Activated CD4-positive, CD25-positive, alpha-beta regulatory T cell treated with anti-CD3 and anti-CD28 coated beads, Interleukin-2, amount 50 U/mL, for 16 hours (primary cell): ENCODE measurements at places on chromosomes 6 and 20.

GRCh38 chr6:112591329-112591728 is 244.2 kb downstream of the RFPL4B start:
- DNase-seq = no peak

DNA sequence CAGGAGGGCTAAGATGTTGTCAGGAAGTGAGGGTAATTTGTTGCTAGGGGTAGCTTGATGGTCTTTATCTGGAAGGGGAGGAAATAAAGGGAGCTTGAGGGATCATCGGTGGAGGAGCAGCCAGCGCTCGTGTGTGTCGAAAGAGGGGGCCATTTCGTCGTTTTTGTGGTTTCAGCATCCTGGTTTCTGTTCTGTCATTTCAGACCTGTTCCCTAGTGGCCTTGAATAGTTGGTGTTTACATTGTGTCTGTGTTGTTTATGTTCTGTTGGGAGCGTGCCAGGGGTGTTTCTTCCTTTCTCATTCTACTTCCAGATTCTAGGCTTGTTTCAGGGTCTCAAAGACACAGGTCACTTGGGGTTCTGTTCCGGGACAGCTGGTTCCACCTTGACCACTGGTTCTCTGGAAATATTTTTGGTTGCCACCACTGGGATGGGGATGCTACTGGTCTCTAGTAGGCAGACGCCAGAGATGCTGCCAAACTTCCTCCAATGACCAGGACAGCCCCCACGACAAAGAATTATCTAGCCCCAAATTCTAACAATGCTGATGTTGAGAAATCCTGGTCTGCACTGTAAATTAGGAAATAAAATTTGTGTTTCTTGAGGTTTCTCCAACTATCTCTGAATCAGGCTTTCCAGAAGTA is 113.9 kb upstream of the NAA20 start:
- DNase-seq = no peak

- no peak for DNase-seq
Measured at GRCh38 chr6:121055572-121056163, 278.6 kb downstream of the TBC1D32 start.

- DNase-seq = no peak
Measured at GRCh38 chr20:51749674-51750036, 18.5 kb downstream of the ATP9A start.

GRCh38 chr6:37867756-37868446 is 48.4 kb downstream of the ZFAND3 start:
- DNase-seq = no peak

- DNase-seq = no peak
Measured at GRCh38 chr6:144286503-144287393, 1.6 kb downstream of the UTRN start.

DNA sequence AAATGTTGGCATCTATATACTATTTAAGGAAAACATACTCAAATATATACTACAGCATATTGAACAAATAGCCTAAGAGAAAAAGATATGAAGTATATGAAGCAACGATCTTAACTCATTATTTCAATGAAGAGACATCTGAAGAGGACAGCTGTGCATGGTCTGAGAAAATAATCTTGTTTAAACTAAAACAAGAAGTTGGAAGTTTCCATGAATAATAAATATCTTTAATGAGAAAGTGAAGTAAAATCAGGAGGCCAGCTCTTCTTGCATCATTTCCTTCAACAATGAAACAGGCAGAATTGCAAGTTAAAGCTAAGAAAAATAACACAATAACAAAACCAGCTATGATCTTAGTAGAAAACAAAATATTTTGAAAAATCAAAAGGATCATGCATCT is 1265.4 kb upstream of the MAP3K7 start:
- no peak for DNase-seq

GRCh38 chr20:24962510-24962909 is 13.4 kb downstream of the CST7 start:
- no peak for DNase-seq

GRCh38 chr6:36104836-36105235 is 25.5 kb upstream of the MAPK13 start:
- DNase-seq = no peak

DNA sequence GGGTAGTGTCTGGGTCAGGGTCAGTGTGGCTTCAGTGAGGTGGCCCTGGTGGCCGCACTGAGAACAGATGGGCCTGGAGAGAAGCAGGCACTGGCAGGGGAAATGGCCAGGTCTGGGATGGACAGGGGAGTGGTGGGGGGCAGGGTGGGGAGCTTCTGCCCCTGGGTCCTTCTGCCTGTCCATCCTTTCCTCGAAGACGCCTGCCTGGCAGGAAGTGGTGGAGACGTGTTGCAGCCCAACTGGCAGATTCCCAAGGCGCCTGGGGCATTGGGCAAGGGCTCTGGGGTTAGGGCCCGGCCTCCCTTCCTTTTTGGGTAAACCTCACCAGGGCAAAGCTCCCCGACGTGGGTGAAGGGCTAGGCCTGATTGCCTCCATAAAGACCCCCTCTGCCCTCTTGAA is 10.4 kb downstream of the SRC start:
- DNase-seq = no peak

GRCh38 chr6:98833307-98834059 is 891 bp upstream of the POU3F2 start:
- no peak for DNase-seq

GRCh38 chr6:7471171-7471570 is 70.3 kb upstream of the DSP start:
- DNase-seq = no peak

DNA sequence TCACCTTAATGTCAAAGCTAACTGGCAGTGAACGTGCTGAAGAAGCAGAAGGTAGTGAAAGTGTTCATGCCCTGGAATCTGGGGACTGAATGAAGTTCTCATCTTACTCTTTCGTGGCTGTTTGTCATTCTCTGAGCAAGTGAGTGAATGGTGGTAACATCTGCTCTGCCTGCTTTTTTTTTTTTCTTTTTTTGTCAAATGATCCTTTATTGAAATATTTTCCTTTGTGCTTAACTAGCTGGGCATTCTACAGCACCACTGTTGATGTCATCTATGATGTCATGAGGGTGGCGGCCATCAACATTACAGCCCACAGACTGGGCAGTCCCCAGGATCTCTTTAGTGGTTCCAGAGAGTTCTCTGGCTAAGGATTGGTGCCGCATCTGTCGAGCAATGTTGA is 65.2 kb downstream of the RIN2 start:
- DNase-seq = no peak

DNA sequence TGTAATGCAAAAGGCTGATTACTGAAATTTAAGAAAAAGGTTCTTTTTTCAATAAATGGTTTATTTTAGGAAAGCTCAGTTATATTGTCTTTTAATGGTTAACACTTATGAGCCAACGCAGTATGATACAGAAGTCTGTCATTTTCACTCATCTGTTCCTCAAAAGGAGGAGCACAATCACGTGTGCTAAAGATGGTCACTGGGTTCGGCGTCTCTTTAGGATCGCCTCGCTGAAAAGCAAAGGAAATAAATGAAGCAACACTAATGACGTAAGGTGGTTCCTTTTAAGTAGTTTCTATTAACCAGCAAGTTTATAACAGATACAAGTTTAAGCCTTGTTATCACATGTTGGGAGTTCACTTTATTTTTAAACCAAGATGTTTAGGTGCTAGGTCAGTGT is 125.7 kb downstream of the MAP3K4 start:
- no peak for DNase-seq

GRCh38 chr6:143542888-143543287 is 31.4 kb upstream of the FUCA2 start:
- DNase-seq = no peak

GRCh38 chr6:24539416-24539815 is 44.6 kb downstream of the ALDH5A1 start:
- no peak for DNase-seq

- no peak for DNase-seq
Measured at GRCh38 chr6:24931718-24932691, 3.8 kb downstream of the RIPOR2 start.

- no peak for DNase-seq
Measured at GRCh38 chr6:41045664-41046063, 3.4 kb downstream of the TSPO2 start.

GRCh38 chr6:141451511-141452353 is 681.0 kb upstream of the GJE1 start:
- no peak for DNase-seq

DNA sequence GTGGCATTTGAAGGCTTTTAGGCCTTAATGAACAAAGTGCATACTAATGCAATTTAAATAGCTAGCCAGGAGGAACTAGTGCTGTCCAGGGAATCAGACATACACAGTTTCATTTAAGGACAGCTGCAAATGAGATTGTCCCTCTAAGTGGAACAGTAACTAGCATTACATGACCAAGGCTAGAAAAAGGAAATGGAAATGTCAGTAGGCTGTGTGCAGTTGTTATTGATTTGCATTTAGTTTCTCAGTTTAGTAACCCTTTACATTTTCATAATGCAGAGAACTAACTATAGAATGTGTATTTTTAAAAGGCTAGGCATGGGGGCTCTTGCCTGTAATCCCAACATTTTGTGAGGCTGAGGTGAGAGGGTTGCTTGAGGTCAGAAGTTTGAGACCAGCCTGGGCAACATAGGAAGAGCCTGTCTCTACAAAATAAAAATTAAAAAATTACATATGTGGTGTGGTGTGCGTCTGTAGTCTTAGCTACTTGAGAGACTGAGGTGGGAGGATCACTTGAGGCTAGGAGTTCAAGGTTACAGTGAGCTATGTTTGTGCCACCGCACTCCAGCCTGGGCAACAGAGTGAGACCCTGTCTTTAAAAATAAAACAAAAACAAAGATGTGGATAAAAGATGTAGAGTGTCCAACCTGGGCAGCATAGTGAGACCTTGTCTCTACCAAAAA is 468.0 kb downstream of the UTRN start:
- DNase-seq = no peak

DNA sequence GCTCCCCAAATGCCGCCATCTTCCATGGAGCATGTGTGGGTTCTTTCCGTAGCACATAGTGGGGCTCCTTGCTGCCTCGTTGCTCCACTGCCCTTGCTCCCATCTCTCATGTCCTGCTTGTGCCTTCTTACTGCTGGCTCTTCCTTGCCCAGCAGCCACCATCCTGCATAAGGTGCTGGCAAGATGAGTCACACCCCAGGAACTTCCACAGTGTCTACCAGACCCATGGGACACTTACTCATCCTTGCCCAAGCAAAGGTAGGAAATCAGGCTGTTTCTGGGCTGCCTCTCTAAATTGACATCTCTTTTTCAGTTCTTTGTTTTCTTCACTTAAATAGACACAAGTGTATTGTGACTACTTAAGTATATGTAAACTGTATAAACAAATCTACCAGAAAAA is 39.4 kb upstream of the RGS17 start:
- no peak for DNase-seq

DNA sequence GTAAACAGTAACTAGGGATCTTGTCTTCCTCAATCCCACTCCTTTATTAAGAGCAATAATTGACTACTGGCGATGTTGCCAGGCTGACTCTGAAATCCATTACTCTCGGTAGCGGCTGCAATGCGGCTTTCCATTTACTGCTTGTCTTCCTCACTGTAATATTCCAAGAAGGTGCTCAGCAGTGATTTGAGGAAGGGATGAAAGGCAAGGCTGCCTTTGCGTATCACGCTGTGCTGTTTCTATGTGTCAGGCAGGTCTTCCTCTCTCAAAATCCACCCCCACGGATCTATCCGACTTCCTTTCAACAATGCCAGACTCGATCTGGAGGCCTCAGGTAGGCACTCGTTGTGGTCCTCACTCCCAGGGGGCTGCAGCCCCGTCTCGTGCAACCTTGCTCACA is 261.4 kb upstream of the CDH4 start:
- DNase-seq = no peak

GRCh38 chr20:57782631-57783041 is 72.8 kb upstream of the PMEPA1 start:
- DNase-seq = no peak

GRCh38 chr20:10594296-10594868 is 79.4 kb downstream of the JAG1 start:
- no peak for DNase-seq

DNA sequence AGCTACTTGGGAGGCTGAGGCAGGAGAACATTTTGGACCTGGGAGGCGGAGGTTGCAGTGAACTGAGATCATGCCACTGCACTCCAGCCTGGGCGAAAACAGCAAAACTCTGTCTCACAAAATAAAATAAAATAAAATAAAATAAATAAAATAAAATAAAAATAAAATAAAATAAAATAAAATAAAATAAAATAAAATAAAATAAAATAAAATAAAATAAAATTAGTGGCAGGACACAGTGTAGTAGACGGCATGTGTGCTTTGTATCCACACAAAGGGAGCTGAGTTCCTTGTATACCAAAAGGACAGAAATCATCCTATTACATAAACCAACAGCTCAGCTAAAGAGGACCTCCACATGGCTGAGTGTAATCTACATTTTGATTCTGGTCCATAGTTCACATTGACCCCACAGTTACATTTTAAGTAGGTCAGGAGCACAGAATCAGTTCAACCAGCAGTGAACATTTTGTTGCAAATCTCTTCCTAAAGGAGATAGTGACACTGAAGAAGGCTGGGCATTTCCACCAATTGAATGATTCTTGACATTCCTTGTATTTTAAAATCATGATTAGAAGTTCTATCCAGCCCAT is 91.7 kb upstream of the MAP7 start:
- no peak for DNase-seq

GRCh38 chr6:77837034-77837784 is 184.4 kb downstream of the MEI4 start:
- DNase-seq = no peak

DNA sequence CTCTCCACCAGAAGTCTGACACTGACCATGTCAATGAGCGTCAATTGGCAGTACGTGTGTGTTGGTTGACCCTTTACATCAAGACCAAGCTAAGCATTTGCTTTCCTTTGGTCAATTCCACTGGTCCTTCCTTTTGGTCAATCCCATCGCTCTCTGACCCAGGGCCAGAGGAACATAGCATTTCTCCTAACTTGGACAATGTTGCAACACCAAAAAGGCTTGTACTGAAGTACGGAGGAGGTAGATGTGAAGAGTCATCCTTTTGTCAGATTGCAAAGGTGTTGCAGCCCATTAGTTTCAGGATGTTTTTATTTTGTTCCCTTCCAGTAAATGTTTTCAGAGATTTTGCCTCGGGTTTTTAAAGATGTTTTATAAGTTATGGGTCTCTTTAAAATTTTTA is 24.6 kb downstream of the EDN1 start:
- no peak for DNase-seq

DNA sequence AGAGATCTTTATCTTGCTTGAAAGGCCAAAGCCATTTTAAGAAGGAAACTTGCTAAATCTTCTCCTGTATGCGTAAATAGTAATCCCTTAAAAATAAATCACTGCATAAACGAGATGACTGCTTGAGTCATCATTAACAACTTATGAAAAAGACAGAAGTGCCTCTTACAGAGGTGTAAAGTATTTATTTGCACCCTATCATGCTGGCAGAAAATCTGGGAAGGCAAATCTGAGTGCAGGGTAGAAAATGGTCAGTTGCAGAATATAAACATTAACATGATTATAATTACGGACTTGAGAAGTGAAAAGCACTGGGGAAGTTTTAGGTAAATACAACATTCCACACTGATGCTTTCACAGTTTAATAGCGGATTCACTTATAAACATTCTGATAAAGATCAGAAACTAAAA is 67.5 kb upstream of the FBXO30 start:
- DNase-seq = no peak

GRCh38 chr6:85390105-85390728 is 59.7 kb upstream of the NT5E start:
- DNase-seq = no peak
